ENCODE measurements at places on chromosomes 5 and 9.

GRCh38 chr9:5425006-5425628, 12.6 kb downstream of the PLGRKT start:
- DNase-seq = no peak

- DNase-seq = no peak
Measured at GRCh38 chr5:122722341-122722740, 52.5 kb upstream of the SNX2 start.

- DNase-seq = no peak
Measured at GRCh38 chr9:17528859-17529258, 50.0 kb upstream of the SH3GL2 start.

GRCh38 chr9:72588336-72588735, 66.9 kb downstream of the TMC1 start:
- DNase-seq = no peak

DNA sequence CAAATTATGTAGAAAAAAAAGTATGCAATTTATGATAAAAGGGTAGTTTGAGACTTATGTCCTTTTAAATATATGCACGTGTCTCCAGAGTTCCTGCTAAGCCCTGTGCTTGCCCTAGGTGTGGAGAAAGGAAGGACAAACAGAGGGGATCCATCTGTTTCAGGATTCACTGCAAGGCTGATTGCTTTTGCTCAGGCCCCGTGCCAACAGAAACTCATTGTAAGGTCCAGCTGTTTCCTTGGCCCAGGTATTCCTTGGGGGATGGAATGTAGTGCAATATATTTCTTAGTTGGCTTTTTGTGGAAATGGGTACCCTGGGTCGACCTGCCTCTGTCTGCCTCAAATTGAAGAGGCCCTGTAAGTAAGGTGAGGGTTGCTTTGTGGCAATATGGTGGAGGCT, 268.6 kb upstream of the CLINT1 start:
- DNase-seq = no peak

- DNase-seq = no peak
Measured at GRCh38 chr5:64811050-64811640, 42.4 kb downstream of the CWC27 start.

GRCh38 chr5:11104210-11104609, 343.2 kb upstream of the DAP start:
- no peak for DNase-seq

DNA sequence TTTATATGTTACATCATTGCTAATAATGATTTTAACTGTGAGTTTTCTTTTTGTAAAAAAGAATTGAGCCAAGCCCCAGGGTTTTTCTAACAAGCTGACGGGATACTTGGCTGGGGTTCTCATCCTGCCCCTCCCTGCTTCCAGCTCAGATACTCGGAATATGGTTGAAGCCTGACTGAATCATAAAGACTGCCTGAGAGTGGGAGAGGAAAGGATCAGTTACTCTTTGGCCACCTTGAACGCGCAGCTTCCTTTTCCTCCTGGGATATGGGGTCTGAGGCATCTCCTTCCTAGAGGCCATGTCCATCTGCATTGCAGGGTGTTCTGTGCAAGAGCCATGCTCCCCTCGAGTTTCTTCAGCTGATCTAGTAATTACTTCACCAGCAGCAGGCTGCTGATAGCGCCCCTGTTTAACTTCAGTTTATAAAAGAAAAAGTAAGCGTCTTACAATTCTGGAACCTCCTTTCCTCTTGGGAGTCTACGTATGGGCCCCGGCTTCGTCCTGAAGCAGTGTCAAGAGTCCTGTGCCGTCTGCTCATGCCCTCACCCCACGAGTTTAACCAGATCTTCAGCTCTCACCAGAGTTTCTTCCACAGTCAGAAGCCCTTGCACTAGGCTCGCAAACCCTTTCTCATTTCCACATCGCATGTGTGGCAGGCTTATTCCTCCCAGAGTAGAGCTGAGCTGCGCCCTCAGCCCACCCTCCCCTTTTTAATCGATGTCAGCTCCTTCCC, 130.0 kb downstream of the MVB12B start:
- no peak for DNase-seq

- DNase-seq = peak; percentile 56
Measured at GRCh38 chr5:115841382-115842088, at the start of the genes AP3S1 and ATG12. Gene AP3S1, plus strand, starts transcription at chr5:115841935. Its CDS starts 103 bp downstream, at chr5:115842038. Gene ATG12, minus strand, starts transcription at chr5:115841565. Its CDS starts 13 bp downstream, at chr5:115841552.

DNA sequence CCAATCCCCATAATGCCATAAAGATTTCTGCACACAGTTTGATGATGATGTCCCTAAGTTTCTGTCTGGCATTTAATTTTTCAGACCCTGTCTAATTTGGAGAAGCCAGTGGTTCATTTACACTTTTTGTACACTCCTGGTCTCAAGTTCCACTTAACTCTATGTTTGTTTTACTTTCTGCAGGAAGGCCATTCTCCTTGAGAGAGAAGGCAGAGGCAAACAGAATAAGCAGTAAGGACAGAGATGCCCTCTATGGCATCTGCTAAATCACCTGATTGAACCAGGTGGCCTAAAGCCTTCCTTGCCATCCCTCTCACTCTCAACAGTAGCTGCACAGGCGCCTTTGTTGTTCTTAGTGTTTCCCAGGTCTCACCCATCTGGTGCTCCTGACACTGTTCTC, 86.1 kb upstream of the LRRTM2 start:
- no peak for DNase-seq

GRCh38 chr9:18580151-18580550, 106.2 kb downstream of the ADAMTSL1 start:
- no peak for DNase-seq

- no peak for DNase-seq
Measured at GRCh38 chr5:95620870-95621838, 1.3 kb downstream of the GPR150 start.

- no peak for DNase-seq
Measured at GRCh38 chr5:170554521-170555267, 50.9 kb downstream of the KCNIP1 start.

DNA sequence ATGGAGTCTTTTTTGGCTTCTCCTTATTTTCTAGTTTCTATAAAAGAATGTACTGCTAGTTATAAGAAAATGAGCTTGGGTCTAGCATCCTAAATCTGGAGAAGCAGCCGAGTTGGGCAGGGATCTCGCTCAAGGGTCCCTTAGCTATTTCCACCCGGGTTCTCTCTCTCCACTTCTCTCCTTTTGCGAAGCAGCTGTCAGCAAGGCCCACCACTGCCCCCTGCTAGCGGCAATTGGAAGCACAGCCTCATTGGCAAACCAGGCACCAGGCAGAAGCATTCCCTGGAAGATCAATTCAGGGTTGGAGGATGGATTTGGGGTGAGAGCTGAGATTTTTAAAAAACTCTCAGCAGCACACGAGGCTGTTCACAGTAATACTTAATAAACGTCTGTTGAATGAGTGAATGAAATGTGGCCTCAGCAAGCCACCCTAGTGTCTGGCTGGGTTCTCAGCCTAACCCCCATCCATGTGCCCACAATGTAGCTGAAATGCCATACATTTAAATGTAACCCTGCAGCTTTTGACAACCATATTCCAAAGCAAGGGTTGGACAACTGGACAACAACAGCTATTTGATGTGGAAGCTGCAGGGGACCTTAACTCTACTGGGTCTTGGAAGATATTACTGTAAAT, 34.6 kb upstream of the TNIP1 start:
- peak; percentile 70 for DNase-seq

- no peak for DNase-seq
Measured at GRCh38 chr5:65776441-65777141, 54.6 kb downstream of the NLN start.

GRCh38 chr9:120286530-120286929, 293.4 kb downstream of the CDK5RAP2 start:
- DNase-seq = no peak

- no peak for DNase-seq
Measured at GRCh38 chr9:78295731-78296130, 1.2 kb upstream of the PSAT1 start.

DNA sequence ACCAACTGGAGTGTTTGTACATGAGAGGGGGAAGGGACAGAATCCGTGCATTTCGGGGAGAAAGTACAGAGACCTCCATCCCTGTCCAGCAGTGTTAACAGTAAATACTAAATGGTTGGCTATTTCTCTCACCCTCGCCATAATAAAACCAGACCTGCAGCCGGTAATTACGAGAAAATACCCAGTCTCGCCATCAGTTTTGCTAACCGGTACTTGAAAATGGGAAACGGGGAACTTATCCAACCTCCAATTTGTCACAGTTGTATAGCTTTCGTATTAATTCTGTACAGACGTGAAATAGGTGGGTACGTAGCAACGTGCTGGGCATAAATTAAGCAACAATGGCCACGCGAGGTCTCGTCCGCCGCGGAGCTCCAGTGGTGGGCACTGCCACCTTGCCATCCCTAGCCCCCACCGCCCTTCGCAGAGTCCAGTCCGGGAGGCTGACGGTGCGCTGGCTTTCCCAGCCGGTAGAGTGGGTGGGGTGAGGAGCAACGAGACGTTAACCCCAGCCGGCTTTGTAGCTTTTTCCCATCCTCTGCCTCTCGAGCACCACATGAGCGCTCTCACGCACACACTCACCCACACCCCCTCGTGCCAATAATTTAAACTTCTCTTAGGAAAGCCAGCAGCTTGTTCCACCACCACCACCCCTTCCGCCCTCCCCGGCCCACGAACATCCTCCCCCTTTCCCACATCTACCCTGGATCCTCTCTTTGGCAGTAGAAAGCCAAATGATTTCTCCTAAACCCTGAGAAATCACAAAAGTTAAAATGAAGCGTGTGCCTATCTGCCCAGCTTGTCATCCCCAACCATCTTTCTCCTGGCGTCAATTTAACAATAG, 1.8 kb downstream of the ELAVL2 start:
- DNase-seq = no peak

All from stimulated activated CD4-positive, alpha-beta T cell treated with anti-CD3 and anti-CD28 coated beads, TNF-alpha, amount 100 ng/mL, for 1 hour (primary cell).